Activated CD4-positive, alpha-beta T cell treated with anti-CD3 and anti-CD28 coated beads for 1 hour (primary cell): ENCODE measurements at places on chromosomes 7 and 10.

DNA sequence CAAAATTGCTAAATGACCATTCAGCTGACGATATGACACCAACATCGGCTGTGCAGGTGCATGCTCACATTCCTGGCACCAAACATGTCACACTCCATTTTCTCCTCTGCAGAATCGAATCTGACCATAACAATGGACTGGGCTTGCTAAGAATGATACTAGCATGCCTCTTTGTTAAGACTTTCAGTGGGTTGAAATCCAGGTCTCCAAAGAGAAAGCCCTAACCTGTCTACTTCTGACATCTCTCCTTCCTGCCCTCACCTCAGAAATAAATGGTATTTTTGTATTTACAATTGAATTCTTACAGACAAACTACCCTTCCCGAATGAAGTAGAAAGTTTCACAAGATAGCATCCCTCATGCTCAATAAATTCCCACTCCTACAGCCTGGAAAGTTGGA lies 373.9 kb downstream of the KCNMA1 start:
- DNase-seq, result no peak

DNA sequence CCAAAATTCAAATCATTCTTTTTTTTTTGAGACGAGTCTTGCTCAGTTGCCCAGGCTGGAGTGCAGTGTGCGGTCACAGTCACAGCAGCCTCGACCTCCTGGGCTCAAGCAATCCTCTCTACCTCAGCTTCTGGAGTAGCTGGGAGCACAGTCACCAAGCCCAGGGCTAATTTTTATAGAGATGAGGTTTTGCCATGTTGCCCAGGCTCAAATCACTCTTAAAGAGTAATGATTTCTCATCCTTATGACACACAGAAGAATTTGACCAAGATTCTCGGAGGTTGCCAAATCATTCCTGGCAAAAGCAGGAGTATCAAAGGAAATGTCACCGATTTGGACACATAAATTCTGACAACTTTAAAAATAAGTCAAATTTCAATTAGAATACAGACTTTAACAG lies 39.1 kb downstream of the SIRT1 start:
- DNase-seq, result no peak

GRCh38 chr7:50145226-50145625 lies 52.2 kb upstream of the ZPBP start:
- DNase-seq, result no peak

DNA sequence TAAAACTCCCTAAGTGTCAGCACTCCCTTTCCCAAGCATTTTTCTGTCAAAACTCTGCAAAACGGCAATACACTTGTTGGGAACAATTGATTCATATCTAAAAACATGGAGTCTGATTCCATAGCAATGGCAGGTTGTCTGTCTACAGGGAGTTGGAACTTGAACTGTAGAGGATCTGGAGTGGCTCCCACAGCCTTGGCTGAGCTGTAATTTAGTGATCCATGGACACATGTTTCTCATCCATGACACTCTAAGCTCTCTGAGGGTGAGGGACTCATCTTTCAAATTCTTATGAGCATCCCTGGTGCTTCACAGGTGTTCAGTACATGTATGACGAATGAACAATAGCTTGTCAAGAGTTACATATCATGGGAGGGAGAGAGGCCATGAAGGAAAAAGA lies 466.1 kb downstream of the GRID1 start:
- no peak for DNase-seq

GRCh38 chr10:48477616-48478015 lies 127.3 kb downstream of the ARHGAP22 start:
- no peak for DNase-seq

- DNase-seq, result no peak
Observed at GRCh38 chr10:84172467-84173356, 889 bp upstream of the GPR15LG start.

DNA sequence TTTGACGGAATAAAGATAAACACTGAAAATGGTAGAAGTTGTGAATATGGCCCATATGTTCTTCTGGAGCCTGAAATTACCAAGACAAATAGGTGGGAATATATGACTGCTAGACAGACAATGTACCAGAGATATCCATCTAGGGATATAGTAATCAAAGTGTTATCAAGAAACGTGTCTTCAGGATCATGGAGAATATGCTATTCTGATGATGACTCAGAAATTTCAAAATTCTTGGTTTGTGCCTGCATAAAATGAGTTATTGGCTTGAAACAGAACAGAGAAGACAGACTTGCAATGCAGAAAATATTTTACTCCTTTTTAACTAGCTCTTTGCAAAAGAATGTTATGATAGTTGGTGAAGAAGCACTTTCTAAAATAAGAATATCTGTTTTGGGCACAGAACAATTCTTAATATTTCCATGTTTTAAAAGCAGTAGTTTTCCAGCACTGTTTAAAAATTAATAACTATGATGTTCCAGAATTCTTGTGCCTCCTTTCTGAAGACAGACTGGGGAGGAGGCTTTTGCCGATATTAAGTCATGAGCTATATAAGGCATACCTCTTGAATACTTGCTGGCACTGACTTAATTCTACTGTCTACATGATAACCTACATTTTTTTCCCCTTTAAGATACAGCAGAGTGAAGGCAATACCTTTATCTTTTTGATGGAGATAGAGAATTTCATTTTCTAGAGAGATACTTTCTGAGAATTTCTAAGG lies 34.4 kb upstream of the CABCOCO1 start:
- no peak for DNase-seq

GRCh38 chr10:117159390-117159789 lies 21.3 kb upstream of the VAX1 start:
- no peak for DNase-seq

GRCh38 chr10:33192190-33192589 lies 142.3 kb downstream of the NRP1 start:
- DNase-seq, result no peak

- no peak for DNase-seq
Observed at GRCh38 chr7:74028321-74028838, 407 bp downstream of the ELN start.

DNA sequence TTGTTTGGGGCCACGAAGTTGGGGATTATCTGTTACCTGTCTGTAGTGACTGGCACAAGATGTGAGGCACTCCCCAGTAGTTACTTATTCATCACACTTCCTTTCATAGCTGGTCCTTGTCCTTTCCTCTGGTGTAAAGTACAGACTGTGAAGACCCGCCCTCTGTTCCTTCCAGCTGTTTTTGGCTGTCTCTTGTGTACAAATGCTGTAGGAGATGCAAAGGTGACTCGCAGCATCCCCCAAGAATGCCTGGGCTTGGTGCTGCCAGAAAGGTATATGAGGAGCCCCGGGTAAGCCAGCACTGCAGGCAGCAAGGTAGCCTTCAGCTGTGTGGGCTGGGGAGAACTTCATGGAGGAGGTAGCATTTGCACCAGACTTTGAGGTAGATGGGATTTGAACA lies 236.6 kb downstream of the EBF3 start:
- DNase-seq, result no peak

GRCh38 chr7:133977409-133978274 lies 149.5 kb upstream of the LRGUK start:
- no peak for DNase-seq

DNA sequence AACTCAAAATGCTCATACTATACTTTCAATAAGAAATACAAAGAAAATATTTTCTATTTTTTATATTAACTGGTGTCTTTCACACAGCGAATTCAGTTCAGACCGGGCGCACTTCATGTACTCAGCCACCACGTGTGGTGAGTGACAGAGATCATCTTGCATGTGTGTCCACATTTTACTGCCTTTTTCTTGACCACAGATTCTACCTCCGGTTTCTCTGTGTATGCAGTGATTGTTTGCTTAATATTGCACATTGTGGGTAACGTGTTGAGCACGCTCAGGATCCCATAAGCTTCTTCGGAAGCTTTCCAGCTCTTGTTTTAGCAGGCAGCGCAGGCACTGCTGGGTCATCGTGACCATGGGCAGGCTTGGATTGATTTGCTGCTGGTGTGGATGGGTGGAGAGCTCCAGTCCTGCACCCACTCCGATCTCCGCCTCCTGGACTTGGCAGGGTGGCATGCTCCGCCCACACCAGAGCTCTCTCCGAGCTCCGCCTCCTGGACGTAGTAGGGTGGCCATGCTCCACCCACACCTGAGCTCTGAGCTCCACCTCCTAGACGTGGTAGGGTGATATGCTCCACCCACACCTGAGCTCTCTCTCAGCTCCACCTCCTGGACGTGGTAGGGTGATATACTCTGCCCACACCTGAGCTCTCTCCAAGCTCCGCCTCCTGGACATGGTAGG lies 253.3 kb downstream of the DIP2C start:
- DNase-seq, result no peak

GRCh38 chr7:130258494-130259078 lies 8.1 kb upstream of the CPA2 start:
- no peak for DNase-seq

DNA sequence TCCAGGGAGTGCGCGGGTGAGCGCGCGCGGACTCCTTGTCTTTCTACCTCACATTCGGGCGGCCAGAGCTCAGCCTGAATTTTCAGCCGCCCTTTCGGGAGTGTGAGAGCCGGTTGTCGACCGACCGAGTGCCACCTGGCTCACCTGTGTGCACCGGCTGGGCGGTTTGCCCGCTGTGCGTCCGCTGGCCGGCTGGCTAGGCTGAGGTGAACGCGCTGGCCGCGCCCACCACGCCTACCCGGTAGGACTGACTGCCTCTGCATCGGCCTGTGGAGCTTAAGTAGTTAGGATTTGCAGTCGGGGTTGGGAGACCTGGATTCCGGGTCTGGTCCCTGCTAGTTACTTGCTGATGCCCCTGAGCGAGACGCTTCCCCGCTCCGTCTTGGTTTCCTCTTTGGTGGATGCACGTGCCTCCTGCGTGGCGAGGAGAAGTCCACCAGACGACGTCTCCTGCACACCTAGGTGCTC lies 553 bp downstream of the TSPAN15 start:
- DNase-seq, result no peak

DNA sequence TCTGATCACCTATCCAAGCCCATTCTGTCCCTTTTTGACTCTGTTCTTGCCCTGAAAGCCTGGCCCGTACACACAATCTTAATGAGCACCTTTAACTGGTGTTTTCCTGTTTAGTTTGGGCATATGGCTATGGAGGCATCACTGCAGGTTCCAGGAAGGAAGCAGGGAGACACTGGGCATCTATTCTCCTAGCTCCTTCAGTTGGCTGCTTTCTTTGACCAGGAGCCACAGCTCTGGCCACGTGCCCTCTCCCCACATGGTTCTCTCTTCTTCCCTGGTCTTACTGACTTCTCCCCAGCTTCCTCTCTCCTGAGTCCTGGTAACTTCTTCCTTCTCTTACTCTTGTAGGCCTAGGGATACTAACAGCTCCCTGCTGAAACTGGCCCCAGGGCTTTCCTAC lies 144.4 kb downstream of the CREB5 start:
- DNase-seq, result no peak

DNA sequence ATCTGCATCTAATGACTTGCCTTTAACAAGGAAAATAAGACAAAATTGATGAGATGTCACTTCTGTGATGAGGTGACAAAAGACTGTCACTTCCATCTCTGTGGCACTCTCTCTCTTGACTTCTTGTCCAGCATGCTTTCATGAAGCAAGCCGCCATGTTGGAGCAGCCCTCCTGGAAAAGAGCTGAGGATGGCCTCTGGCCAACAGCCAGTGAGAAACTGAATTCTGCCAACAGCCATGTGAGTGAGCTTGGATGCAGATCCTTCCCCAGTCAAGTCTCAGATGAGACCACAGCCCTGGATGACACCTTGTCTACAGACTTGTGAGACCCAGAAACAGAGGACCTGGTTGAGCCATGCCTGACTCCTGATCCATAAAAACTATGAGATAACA lies 412.6 kb upstream of the SHH start:
- no peak for DNase-seq

DNA sequence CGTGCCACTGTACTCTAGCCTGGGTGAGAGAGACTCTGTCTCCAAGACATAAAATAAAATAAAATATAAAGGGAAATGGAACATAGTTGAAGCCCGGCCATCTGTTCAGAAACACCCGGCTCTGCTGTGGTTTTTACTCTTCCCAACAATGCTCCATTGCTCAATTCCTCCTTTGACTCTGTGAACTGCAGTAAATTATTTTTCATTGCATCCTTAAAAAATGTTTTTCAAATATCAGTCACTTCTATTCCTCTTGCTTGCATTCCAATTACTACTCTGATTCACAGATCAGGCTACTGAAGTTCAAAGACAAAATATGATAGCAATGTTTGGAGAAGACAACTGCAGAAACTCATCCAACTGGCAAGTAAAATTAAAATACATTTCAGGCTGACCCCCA lies 983.0 kb downstream of the SORCS1 start:
- DNase-seq, result no peak

GRCh38 chr7:106608661-106609060 lies 52.3 kb downstream of the CCDC71L start:
- no peak for DNase-seq

DNA sequence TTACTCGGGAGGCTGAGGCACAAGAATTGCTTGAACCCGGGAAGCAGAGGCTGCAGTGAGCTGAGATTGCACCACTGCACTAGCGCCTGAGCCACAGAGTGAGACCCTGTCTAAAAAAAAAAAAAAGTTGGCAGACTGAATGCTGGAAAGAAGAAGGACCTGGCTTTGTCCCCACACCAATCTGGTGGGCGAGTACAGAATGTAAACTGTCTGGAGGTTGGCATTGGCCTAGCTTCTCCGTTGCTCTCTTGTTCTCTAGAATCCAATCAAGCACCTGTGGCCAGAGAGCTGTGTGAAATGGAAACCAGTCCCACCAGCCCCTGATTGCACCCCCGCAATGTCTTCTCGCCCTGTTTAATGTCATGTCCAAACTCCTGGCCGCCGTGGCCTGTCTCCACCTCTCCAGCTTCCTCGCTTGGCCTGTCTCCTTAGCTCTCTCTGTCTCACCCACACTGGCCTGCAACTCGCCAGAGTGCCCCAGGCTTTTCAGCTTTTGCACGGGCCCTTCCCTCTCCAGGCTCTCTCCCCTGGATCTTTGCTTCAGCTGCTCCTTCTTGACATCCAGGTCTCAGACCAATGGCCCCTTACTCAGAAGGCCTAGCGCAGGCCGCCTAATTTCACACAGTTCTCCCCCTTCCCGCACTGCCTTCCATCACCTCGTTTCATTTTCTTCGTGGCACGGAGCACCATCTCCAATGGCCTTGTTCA lies 670 bp upstream of the AGK start:
- DNase-seq, result no peak

GRCh38 chr7:77337456-77337990 lies 78.6 kb downstream of the GSAP start:
- no peak for DNase-seq
